ENCODE measurements at places on chromosomes 7 and 10. TPM values are rescaled to one million over a fixed set of nuclear protein-coding genes. Genes with fewer than 3 reads are reported as not detected.

Gene BCCIP
- polyA plus RNA-seq: 40.8 TPM

Gene GHRHR
- polyA plus RNA-seq: 0.47 TPM

Gene ECHS1
- polyA plus RNA-seq: 43.0 TPM

Gene PDCD4
- 283 TPM for polyA plus RNA-seq

Gene SVOPL
- 0.12 TPM for polyA plus RNA-seq

Gene FUOM
- polyA plus RNA-seq: 18.0 TPM

Gene MEIG1
- 1.5 TPM for polyA plus RNA-seq

Gene SLC39A12
- polyA plus RNA-seq: not detected

Gene SPAM1
- polyA plus RNA-seq: 0.12 TPM

DNA sequence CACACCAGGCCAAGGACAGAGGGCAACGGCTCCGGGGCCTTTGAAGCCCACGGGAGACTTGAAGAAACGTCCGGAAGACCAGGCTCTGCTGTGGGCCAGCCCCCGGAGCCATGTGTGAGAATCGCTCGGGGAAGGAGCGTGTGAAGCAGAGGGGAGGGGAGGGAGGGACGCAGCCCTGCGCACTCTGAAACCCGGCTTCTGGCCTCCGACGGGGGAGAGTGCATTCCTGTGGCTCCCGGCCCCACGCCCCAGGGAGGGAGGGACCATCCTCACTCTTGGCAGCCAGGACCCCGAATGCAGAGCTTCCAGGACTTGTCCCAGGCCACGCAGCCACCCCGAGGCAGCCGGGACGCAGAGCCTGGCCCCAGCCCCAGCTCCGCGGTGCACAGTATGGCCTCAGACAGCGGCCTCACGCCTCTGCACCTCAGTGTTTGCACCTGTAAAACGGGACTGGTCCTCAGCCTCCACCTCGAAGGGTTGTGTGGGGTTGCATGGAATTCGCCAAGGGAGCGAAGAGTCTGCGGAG lies 67.4 kb downstream of the PDGFA start:
- H3K27ac ChIP-seq: no peak overlapping the region
- H3K36me3 ChIP-seq: no peaks in the 10 kb centered on the region
- H3K4me1 ChIP-seq: peaks cover 3% of the 10 kb centered on the region
- DNase-seq: no peak
- H3K4me3 ChIP-seq: no peak overlapping the region

DNA sequence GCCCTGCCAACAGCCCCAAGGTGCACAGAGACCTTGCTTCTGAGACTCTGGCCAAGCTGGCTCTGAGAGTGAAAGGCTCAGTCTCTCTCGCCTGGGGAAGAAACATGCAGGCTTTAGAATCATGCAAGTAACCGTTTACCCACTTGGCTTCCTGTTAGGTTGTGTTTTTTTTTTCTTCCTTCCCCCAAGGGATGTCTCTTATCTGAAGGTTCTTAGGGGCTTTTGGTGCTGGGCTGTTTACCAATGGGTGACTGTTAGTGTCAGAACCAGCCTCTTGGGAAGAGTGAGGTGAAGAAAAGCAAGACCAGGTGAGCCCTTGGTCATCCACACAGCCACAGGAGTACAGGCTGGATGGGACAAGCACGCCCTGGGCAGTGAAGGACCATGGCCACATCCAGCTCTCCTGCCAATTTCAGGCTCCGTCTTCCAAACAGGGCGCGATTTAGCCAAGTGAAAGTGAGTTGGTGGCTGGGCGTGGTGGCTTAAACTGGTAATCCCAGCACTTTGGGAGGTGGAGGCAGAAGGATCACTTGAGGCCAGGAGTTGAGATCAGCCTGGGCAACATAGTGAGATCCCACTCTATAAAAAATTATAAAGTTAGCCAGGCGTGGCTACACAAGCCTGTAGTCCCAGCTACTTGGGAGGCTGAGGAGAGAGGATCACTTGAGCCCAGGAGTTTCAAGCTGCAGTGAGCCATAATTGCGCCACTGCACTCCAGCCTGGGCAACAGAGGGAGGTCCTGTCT lies 76.3 kb upstream of the CUX1 start:
- H3K4me3 ChIP-seq: no peak overlapping the region
- no peaks in the 10 kb centered on the region for H3K36me3 ChIP-seq
- no peaks in the 10 kb centered on the region for H3K4me1 ChIP-seq
- no peak for DNase-seq

GRCh38 chr7:36802459-36803135 lies 78.3 kb upstream of the AOAH start:
- no peak overlapping the region for H3K27ac ChIP-seq
- no peak overlapping the region for H3K4me3 ChIP-seq
- H3K4me1 ChIP-seq: peaks cover under 1% of the 10 kb centered on the region
- DNase-seq: no peak
- no peaks in the 10 kb centered on the region for H3K27me3 ChIP-seq
- no peaks in the 10 kb centered on the region for H3K36me3 ChIP-seq

- no peak for DNase-seq
- no peaks in the 10 kb centered on the region for H3K27me3 ChIP-seq
- no peaks in the 10 kb centered on the region for H3K4me1 ChIP-seq
- H3K4me3 ChIP-seq: no peak overlapping the region
- no peak overlapping the region for H3K27ac ChIP-seq
Measured at GRCh38 chr10:110324805-110325280, 20.1 kb upstream of the SMNDC1 start.

DNA sequence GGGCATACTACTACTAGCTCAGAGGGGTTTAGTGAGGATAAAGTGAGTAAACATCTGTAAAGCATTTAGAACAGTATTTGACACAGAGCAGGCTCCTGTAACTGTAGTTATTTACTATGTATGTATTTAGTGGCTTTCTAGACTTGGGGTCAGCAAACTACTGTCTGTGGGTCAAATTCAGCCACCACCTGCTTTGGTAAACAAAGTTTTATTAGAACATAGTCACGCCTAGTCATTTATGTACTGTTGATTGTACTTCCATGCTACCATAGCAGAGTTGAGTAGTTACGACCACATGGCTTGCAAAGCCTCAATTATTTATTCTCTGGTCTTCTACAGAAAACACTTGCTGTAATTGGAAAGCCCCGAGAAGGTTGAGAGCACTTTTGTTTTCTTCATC lies 248.5 kb upstream of the PLPP4 start:
- H3K4me1 ChIP-seq: no peaks in the 10 kb centered on the region
- no peaks in the 10 kb centered on the region for H3K27me3 ChIP-seq
- no peak overlapping the region for H3K27ac ChIP-seq
- H3K4me3 ChIP-seq: no peak overlapping the region
- DNase-seq: no peak

GRCh38 chr10:91635401-91636400 lies 2.8 kb upstream of the PPP1R3C start:
- DNase-seq: peak; percentile 81
- H3K4me1 ChIP-seq: no peaks in the 10 kb centered on the region
- no peak overlapping the region for H3K27ac ChIP-seq
- H3K36me3 ChIP-seq: no peaks in the 10 kb centered on the region
- no peaks in the 10 kb centered on the region for H3K27me3 ChIP-seq
- no peak overlapping the region for H3K4me3 ChIP-seq

DNA sequence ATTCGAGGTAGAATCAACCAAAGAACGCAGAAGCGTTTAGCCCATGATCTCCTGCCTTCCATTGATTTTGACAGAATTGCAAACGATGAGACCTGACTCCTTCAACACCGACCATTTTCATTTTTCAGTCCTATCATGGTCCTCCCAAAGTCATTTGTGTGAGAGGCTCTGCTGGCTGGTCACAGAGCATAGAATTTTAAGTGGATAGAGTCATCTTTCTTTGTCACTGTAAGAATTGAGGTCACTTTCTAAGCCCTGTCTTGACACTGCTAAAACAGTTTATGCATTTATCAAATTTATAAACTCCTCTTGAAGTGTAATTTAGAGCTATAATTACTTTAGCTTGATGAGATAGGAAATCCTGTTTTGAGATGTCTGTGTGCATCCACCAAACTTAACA lies 72.0 kb downstream of the UBE3C start:
- no peaks in the 10 kb centered on the region for H3K36me3 ChIP-seq
- H3K4me3 ChIP-seq: no peak overlapping the region

DNA sequence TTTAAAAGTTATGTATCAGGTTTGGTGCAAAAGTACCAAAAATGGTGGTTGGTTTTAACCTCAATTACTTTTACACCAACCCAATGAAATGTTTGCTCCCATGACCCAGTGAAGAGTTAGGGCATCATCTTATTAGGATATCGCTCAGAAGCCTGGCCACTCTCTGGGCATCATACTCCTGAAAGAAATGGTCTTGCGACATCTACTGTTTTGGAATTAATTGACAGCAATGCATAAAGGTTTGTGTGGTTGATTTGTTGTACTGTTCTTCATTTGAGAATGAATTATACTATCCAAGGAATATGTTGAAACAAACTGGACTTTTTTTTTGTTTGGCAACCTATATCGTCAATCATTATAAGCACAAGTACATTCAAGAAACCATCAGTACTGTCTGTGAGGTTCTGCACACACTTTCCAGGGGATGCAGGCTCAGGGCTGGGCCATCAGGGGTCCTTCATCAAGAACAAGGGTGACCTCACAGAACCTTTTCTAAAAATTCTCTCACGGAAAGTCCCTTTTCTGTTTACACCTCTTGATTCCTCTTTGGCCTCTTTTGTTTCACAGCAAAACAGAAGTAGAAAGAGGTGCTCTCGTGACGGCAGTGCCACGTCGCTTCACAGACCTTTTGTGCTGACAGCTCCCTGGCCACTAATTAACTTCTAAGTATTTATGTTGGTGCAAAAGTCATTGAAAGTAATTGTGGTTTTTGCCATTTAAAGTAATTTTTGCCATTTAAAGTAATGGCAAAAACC lies 117.2 kb upstream of the KLF6 start:
- H3K36me3 ChIP-seq: no peaks in the 10 kb centered on the region
- DNase-seq: no peak
- H3K4me1 ChIP-seq: no peaks in the 10 kb centered on the region

GRCh38 chr7:48244864-48245271 lies 73.6 kb downstream of the ABCA13 start:
- H3K4me1 ChIP-seq: no peaks in the 10 kb centered on the region
- no peak overlapping the region for H3K27ac ChIP-seq
- no peak for DNase-seq
- H3K36me3 ChIP-seq: no peaks in the 10 kb centered on the region

GRCh38 chr7:9962742-9963141 lies 1010.9 kb upstream of the PHF14 start:
- no peak overlapping the region for H3K4me3 ChIP-seq
- DNase-seq: no peak
- H3K36me3 ChIP-seq: no peaks in the 10 kb centered on the region
- no peaks in the 10 kb centered on the region for H3K4me1 ChIP-seq
- H3K27me3 ChIP-seq: no peaks in the 10 kb centered on the region

DNA sequence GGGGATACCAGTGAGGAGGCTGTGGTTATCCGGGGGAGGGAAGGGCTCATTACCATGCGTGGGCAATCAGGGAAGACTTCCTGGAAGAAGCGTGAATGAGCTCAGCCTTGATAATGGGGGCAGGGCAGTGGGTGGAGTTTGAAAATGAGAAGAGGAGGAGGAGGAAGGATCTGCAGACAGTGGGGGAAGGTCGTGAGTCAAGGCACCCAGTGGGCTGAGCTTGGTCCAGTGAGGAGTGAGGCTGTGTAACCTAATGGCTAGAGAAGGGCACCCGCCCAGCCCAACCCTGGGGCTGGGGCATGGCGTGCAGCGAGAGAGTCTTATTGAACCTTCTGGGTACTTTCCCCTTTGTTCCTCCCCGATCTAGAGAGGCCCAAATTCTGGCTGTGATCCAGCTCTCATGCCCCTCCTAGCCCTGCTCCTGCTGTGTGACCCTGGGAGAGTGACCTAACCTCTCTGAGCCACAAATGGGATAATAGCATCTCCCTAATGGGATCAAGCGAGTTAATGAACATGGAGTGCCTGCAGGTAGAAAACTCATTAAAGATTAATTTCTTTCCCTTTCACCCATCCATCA lies 31.5 kb downstream of the CLIP2 start:
- no peak overlapping the region for H3K27ac ChIP-seq
- no peak for DNase-seq
- H3K4me3 ChIP-seq: no peak overlapping the region
- H3K36me3 ChIP-seq: no peaks in the 10 kb centered on the region

DNA sequence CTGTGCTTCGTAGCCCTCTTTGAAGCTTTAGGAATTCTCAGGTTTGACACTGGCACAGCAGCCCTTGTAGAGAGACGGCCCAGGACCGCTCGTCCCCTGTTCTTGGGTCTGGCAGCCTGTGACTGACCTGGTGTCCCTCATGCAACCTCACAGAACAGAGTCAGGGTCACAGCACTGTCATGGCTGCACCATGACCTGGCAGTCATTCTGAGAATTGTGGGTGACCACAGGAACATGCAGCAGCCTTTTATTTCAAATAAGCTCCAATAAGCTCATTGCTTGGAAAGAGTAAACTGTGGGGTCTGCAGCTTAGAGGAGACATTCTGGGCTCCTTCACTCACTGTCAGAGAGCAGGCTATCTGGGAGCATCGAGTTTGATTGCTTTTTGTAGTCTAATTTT lies 42.5 kb downstream of the MYO1G start:
- H3K36me3 ChIP-seq: no peaks in the 10 kb centered on the region
- no peak overlapping the region for H3K4me3 ChIP-seq
- no peak for DNase-seq
- no peaks in the 10 kb centered on the region for H3K27me3 ChIP-seq
- no peak overlapping the region for H3K27ac ChIP-seq
- H3K4me1 ChIP-seq: no peaks in the 10 kb centered on the region

DNA sequence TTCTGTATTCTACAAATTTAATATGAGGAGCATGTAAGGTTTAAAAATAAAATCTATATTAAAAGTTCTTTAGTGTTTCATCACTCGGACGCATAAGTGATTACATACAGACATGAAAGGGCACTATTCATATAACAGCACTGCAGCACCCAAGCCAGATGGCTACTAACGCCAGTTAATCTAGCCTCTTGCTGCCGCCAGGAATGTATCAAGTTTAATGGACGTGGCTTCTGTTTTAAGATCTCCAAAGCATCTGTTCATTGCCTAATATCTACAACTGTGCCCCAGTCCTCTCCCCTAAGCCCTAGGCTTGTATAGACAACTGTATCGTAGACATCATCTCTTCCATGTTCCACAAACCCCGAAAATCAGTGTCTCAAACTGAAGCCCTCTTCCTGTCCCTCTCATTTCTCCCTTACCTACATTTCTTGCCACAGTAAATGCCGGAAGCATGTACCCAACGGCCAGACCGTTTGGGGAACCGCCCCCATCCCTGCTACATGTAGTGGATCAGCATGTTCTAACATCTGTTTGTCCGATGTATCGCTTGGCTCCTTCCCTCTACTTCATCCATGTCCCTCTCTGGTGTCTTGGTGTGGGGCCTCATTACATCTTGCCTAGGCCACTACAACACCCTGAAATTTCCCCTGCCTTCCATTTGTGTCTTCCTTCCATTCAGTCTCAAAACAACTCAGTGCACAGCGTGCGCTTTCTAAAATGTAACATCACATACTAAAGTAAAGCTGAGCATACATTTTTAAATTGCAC lies 147.5 kb upstream of the RSU1 start:
- H3K27ac ChIP-seq: no peak overlapping the region
- no peaks in the 10 kb centered on the region for H3K36me3 ChIP-seq
- no peak for DNase-seq
- H3K4me3 ChIP-seq: no peak overlapping the region
- no peaks in the 10 kb centered on the region for H3K27me3 ChIP-seq

DNA sequence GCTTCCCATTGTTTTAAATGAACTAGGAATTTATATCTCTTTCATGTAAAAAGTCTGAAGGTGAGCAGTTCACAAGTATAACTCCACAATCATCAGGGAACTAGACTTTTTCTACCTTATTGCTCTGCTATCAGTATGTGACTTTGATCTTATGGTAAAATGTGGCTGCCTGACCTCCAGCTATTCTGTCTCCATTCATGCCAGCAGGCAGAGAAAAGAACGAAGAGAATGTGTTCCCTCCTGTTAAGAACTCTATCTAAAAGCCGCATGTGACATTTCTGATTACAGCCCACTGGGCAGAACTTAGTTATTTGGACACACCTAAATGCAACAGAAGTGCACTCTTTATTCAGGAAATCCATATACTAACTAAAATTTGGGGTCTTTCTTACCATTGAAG lies 102.8 kb upstream of the MBL2 start:
- no peak for DNase-seq
- H3K4me1 ChIP-seq: no peaks in the 10 kb centered on the region
- H3K27ac ChIP-seq: no peak overlapping the region
- no peak overlapping the region for H3K4me3 ChIP-seq
- H3K27me3 ChIP-seq: no peaks in the 10 kb centered on the region
